Left hindlimb (tissue), 1 donor: ENCODE measurements at places on chromosomes 12 and 14.

DNA sequence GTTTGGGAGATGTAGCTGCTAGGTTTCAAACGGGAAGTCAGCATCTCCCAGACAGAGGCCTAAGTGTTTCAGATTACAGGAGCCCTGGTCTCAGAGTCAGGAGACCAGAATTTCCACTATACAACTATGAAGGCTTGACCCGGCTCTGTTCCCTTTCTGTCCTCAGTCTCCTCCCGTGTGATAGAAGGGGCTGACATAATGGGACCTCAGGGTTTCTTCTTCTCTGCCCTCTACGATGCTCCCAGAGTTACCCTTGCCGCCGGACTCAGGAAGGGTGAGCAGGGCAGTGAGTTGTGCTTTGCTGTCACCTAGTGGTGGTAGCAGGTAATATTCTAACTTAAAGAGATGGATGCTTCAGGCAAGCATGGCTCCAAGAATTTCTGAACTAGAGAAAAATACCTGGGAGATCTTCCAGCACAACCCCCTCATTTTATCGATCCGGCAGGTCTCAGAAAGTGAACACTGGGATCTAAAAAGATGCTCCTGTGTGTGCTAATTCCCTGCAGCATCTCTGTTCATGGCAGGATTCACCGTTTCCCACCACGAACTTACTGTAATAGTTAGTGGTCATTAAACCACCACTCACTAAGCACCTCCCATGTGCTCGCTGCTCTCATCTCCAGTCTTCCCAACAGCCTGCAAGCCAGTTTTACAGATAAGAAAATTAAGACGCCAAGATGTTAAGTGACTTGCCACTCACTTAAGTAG lies 84.4 kb downstream of the VWF start:
- DNase-seq, result peak; percentile 73

GRCh38 chr12:104846056-104846767 lies 111.9 kb downstream of the SLC41A2 start:
- DNase-seq, result no peak

- DNase-seq, result peak; percentile 89
These were observed at the start of gene SNX6 for GRCh38 chr14:34629657-34630529. TSS of gene SNX6 (minus strand) at chr14:34630148. CDS start at chr14:34630116, 32 bp downstream.

DNA sequence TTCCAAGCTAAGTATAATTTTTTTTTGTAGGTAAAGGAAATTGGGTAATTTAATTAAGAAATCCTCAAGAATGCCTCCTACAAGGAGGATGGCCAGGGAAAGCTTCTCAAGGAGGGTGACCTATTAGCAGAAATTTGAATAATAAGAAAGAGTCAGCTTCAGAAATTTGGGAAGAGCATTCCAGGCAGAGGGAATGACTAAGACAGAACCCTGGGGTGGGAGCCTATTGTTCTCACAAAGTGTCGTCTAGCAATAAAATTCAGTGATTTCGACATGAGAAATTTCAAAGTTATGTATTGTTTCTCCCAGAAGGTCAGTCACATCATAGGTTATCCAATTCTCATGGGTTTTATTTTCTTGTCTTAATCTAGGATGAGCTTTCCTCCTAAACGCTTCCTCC lies 1168.4 kb downstream of the AACS start:
- no peak for DNase-seq

DNA sequence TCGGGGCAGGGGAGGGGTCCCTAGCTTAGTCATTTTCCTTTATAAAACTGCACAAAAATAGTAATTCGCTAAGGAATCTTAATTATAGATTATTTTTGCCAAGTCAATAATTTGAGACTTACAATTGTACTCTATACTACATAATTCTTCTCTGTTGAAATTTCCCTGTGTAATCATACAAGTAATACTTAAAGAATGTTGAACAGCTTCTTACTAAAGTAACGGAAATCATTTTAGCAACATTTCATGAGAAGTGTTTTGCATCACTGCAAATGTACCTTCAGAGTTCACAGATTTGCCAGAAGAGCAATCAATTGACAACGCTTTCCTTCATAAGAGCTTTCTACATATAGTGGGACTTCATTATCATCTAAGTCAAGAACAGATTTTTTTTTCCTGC lies 7.9 kb upstream of the GNG2 start:
- DNase-seq, result no peak

DNA sequence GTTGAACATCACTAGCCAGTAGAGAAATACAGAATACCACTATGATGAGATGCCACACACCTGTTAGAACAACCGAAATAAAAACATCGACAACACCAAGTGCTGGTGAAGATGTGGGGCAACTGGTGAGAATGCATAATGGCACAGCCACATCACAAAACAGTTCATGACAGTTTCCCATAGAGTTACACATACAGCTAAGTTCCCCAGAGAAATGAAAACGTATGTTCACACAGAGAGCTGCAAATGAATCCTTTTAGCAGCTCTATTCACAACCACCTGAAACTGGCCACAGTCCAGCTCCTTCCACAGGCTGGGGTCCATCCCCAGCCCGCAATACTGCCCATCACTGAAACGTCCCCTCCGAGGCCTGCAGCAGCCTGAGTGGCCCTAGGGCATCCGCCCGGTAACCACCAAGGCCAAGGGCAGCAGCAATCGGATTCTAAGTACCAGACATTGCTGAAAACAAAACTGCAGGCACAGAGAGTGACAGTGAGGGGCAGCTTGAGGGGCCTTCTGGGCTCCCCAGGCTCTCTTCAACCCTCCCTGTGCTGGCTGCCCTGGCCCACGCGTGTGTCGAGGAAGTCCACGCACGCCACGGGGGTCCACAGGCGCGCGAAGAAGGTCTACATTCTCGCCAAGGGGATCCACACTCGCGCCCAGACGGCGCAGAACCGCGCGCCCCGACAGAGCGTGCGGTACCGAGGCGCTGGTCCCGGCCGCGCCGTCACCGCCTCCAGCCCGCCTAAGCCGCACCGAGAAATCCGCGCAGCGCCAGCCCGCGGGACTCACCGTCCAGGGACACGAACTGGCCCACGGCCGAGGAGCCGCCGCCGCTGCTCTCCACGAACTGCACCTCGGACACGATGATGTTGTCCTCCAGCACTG lies 903 bp downstream of the BRF1 start:
- no peak for DNase-seq

DNA sequence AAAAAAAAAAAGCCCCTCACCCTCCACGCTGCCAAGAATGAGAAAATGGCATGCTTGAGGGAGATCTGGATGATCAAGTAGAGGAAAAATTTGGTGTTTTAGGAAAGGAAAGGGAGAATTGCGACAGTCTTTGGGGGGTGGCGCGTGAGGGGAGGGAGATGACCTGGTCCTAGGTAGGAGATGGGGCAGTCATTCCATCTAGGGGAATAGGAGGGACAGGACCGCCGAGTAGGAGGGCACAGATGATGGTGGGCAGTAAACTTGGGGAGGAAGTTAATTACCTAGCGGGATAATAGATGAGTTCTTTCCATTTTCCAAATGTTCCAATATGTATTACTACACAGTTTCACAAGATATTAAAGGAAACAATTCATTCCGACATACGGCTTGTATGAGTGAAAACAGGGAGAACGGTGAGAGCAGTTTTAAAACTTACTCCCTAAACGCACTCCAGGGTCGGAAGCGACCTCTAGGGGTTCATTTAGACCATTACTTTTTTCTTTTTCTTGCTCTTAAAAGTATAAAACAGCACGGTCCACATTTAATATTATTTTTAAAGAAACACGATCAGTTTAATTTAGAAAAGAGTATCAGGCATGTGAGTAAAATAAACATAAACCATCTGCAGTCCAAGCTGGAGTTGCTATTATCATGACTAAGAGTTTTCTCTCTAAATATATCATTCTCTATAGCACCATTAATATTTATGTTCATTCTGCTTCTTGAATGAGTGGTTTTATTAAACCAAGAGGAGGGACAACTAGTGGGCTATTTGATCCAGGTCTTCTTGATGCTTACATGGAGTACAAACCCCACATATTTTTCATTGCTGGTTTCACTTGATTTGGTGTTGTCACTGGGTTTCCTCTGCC lies 3.0 kb upstream of the FNTB start:
- no peak for DNase-seq

GRCh38 chr12:117148642-117149041 lies 41.6 kb downstream of the FBXO21 start:
- DNase-seq, result no peak

DNA sequence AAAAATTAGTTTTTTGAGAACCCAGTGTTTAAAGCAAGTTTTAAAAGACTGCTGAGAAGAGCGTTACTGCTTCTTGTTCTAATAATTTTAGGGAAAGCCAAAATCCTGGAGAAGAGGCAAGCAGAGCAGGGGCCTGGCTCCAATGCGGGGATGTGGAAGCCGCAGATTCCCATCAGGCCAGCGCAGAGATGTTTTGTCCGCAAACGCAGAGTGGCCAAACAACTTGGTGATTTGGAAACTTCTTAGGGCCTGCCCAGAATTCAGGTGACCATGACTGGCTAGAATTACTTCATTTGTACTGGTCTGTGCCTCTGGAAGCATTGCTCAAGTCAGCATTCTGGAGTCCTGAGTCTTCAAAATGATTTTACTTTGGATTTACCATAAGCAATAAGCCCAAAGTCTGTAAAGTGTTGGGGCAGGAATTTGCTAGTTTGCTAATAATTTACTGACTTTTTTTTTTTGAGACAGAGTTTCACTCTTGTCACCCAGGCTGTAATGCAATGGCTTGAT lies 208.4 kb downstream of the PPM1H start:
- no peak for DNase-seq

DNA sequence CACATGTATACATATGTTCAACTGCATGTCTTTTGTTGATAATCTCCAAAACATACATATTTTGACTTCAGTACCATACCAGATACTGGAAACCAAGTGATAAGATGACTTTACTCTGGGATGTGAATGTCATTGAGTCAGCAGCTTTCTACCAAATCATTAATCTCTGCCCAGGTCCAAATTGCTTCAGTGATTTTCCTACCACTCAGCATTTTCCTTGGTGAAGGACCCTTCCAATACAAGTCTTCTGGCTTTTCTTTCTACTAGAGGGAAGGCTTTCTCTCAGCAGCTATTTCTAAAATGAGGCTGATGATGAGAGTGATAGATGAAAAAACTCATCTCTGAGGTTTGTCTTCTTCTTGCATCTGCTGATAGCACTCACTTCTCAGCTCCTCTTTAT lies 1008.5 kb downstream of the NRXN3 start:
- DNase-seq, result no peak

GRCh38 chr14:61484031-61484430 lies 162.7 kb downstream of the PRKCH start:
- no peak for DNase-seq

GRCh38 chr14:71693381-71693780 lies 238.8 kb upstream of the RGS6 start:
- DNase-seq, result no peak
